ENCODE measurements at places on chromosomes 11 and 22.

- peak; percentile 29 for DNase-seq
Measured at GRCh38 chr11:118791961-118792569, 1.1 kb upstream of the DDX6 start.

GRCh38 chr11:117600234-117600783 lies 196.7 kb downstream of the DSCAML1 start:
- no peak for DNase-seq

- no peak for DNase-seq
Measured at GRCh38 chr11:58574881-58575280, 775 bp downstream of the LPXN start.

GRCh38 chr11:15967966-15968365 lies 388.4 kb downstream of the SOX6 start:
- DNase-seq = no peak

DNA sequence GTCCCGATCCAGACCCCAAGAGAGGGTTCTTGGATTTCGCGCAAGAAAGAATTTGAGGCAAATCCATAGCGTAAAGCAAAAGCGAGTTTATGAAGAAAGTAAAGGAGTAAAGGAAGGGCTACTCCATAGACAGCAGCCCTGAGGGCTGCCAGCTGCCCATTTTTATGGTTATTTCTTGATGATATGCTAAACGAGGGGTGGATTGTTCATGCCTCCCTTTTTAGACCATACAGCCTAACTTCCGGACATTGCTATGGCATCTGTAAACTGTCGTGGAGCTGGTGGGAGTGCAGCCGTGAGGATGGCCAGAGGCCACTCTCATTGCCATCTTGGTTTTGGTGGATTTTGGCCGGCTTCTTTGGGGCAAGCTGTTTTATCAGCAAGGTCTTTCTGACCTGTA lies 19.4 kb upstream of the SHANK3 start:
- DNase-seq = no peak

DNA sequence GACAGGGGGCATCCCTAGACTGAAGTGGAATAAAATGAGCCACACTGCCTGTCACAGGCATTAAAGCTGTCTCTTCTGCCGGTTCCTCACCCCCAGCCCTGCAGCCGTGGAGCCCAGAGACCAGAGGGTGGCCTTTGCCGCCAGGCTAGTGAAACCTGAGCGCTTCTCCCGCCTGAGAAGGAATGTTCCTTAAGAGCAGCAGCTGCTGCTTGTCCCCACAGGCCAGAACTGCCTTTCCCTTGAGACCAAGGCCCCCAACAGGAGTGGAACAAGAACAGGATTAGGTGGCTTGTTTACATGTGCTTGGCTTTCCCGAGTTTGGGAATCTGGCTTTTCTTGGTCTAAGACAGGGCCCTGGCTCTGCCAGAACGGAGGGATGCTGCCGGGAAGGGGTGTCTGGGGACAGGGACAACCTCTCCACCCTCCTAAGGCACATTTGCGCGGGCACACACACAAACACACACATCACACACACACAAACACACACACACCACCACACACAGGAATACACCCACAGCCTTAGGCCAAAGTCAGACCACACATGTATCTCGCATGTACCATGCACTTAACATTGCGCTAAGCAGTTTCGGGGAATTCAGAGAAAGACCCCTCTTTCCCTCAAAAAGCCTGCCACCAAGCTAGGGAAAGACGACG lies 91.8 kb downstream of the FEZ1 start:
- DNase-seq = no peak

GRCh38 chr11:35007277-35007676 lies 90.9 kb downstream of the PDHX start:
- DNase-seq = no peak

GRCh38 chr22:31654408-31654807 lies 7.6 kb downstream of the PISD start:
- DNase-seq = no peak

- no peak for DNase-seq
Measured at GRCh38 chr11:14622223-14622954, 21.2 kb upstream of the PDE3B start.

DNA sequence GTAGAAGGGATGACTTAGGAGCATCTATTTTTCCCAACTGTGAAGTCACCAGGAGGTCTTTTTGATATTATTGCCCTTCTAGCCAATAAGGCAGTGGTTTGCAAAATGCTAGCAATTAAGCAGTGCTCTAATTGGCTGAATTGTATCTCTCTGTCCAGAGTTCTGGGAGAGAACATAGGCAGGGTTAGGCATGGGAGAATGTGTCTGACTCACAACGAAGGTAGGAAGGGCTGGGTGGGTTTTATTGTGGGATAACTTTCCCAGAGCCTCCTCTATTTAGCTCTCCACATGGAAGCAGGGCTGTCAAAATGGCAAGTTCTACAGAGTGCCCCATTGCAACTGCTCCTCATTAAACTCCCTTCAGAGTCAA lies 415.9 kb upstream of the CADM1 start:
- DNase-seq = no peak

- DNase-seq = no peak
Measured at GRCh38 chr11:20119315-20119714, 41.0 kb downstream of the DBX1 start.

GRCh38 chr22:29718949-29719898 lies 579 bp upstream of the CABP7 start:
- peak; percentile 17 for DNase-seq

GRCh38 chr11:107265591-107266121 lies 192.0 kb downstream of the CWF19L2 start:
- DNase-seq = no peak

- no peak for DNase-seq
Measured at GRCh38 chr11:93481696-93482095, 61.5 kb downstream of the SMCO4 start.

GRCh38 chr11:125300791-125301218 lies 136.3 kb downstream of the PKNOX2 start:
- no peak for DNase-seq

DNA sequence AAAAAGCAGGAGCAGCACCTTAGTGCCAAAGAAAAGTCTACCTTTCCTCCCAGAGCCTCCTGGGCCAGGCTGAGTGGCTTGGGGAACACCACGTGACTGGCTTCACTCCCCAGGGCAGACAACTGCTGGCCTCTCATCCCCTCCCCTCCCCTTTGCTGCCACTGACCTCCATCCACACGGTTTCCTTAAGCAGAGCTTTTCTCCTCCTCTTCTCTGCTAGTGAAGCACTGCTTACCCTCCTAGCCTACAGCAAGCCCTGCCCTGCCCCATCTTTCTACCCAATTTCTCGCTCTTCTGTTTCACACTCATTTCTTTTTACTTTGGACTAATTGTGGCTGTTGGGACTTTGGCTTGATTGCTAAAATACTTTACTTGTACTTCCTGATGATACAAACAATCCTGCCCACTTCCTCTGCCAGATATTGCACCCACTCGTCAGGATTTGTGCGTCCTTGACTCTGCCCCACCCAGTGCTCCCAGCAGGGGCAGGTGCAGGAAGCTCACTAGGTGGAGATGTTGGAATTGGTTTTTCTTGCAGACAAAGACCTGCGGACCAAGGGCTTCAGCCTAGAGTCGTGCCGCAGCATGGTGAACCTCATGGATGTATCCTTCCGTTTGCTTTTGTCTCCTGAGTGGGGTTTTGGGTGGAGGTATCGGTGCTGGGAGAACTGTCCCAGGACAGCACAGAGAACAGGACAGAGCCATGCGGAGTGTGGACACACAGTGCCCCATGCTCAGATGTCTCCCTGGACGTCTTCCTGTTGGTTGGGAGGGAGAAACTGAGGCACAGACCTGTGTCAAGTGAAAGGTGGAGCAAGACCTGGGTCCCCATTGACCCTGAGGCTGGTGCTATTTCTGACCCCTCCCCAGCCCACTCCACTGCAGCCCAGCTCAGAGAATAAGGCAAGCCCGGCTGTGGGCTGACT lies 27.3 kb downstream of the CAPN1 start:
- DNase-seq = no peak

GRCh38 chr11:116703421-116703820 lies 69.4 kb downstream of the BUD13 start:
- no peak for DNase-seq

DNA sequence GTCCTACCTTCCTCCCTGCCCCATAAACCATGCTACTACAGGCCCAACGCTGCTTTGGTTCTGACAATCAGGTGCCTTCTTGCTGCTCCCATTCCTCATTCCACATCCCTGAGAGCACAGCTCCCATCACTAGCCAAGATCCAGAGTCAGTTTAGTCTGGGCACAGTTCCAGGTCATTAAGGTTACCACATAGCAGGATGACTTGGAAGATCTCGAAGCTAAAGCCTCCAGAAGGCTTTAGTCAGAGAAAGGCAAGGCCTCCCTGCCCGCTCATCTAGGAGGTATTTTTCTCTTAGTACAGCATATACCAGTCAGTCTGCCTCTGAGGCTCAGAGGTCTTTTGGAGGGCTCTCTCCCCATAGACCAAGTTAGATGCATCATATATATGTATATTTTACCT lies 30.3 kb downstream of the TRIM66 start:
- no peak for DNase-seq

GRCh38 chr11:17389211-17389956 lies 925 bp upstream of the KCNJ11 start:
- peak; percentile 89 for DNase-seq

GRCh38 chr11:44848203-44848962 lies 102.3 kb downstream of the TP53I11 start:
- no peak for DNase-seq

DNA sequence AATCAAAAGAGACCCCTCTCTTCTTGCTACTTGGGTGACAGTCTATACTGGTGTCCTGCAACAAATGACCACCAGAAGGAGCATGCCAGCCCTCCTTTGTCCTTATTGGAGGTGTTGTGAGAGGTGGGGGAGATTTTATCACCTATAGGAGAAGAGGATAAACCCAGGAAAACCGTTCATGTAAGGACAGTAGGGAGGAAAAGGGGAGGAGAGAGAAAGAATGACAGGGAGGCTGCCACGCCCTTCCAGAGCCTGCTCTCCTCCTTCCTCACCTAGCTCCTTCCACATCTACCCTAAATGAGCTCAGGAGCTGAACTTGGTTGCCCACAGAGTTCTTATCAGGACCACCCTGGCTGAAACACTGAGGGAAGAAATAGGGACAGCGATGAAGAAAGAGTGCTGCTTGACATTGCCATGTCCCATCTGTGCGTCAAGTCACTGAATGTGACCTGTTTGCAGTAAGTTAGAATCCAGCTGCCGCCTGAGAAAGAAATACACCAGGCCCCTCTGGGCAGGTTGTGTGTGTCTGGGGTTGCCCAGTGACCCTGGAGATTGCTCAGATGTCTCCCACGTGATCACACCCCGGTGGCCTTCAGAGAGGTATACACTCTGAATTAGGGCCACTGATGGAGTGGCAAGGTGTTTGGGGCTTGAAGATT lies 40.4 kb upstream of the ETS1 start:
- DNase-seq = no peak

GRCh38 chr11:86274503-86274902 lies 27.5 kb upstream of the HIKESHI start:
- DNase-seq = no peak

DNA sequence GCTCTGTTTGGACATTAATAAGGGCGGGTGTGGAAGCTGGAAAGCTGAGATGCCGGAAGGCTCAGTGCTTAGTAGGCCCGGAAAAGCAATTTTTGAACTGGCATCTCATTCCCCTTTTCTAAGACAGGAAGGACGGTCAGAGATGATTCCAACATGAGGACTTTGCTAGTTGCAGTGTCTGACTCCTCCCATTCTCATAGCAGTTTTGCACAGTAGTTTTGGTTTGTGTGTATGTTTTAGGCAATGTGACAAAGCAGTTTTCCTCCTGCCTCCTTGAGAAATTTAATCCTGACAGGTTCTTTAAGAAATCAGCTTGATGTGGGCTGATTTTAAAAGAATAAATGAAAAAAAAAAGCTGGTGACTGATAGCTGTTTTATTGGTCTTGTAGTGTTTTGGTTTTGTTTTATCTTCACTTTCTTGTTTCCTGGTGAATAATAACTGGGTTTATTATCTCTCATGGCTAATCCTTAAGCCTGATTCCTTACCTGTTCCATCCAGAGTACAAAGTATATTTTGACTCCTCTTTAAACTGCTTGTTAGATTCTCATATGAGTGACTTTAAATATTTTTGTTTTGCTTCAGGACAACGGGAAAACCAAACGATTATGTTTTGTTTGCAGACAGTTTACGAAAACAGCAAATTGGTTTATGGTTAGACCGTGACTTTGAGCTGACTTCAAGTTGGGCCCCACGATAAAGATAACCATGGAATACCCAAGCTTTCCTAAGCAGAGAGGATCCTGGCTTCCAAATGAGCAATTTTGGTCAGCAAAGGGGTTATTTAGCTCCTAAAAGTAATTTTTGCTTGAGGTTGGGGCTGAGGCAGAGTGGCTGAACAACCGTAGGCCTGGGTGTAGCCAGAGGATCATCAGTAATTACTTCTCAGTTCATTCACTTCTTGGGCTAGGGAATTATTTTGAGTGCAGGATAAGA lies 3.4 kb downstream of the PTPRJ start:
- DNase-seq = no peak

DNA sequence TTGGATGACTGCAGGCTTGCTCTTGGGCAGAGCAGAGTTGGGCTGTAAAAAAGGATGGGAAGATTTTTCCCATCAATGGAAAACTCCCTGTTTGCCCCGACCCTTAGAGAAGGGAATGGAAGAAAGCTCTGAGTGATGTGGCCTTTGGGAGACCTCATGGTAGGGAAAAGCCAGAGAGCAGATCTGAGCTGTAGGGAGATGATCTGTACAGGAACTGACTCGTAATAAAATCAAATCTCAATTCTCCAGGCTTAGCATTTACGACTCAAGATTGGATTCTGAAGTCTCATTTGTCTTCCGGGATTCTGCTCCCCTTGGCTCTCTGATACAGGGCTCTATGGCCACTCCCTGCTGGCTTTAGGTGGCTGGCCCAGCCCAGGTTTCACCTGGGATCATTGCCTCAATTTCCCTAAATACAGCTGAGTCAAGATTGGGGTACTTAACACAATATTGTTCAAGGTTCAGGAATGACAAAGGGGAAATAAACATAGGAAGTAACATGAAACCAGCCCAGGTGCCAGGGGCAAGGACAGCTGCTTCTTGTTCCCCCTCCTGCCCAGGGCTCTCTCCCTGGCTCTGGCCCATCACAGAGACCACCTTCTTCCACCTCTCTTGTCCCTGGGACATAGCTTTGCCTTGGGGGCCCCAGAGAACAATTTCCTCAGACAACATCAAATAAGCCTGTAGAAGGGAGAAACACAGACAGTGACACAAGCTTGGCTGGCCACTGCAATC lies 38.4 kb upstream of the THY1 start:
- no peak for DNase-seq

DNA sequence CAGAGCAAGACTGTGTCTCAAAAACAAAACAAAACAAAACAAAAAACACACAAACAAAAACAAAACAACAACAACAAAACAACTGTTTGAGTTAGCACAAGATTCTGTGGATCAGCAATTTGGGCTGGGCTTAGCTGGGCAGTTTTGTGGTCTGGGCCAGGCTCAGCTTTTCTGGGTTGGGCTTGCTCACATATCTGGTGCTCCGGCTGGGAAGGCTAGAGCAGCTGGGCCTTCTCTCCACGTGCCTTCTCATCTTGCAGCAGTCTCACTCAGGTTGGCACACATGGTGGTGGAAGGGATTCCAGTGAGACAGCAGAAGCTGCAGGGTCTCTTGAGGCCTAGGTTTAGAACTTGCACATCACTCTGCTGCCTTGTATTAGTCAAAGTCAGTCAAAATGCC lies 35.7 kb downstream of the EIF3F start:
- DNase-seq = no peak

- no peak for DNase-seq
Measured at GRCh38 chr22:28032861-28033260, 113.8 kb upstream of the PITPNB start.

- no peak for DNase-seq
Measured at GRCh38 chr11:134469627-134470026, 57.6 kb upstream of the B3GAT1 start.

- DNase-seq = no peak
Measured at GRCh38 chr22:41369837-41370236, 11.9 kb upstream of the TEF start.

GRCh38 chr22:20584872-20585638 lies 77.6 kb downstream of the MED15 start:
- DNase-seq = no peak

Measured in CD8-positive, alpha-beta T cell (primary cell).